Mucosa of descending colon (tissue), 3 donors: ENCODE measurements at places on chromosomes 2 and 18. TPM values are rescaled to one million over a fixed set of nuclear protein-coding genes. Genes with fewer than 3 reads are reported as not detected.

UGT1A3 gene
- total RNA-seq = 2.6 TPM

RAPH1 gene
- total RNA-seq = 60.2 TPM

AGXT gene
- 1.0 TPM for total RNA-seq

COA5 gene
- 35.2 TPM for total RNA-seq

GRCh38 chr2:177326005-177326404, 61.5 kb upstream of the NFE2L2 start:
- DNase-seq = no peak

DNA sequence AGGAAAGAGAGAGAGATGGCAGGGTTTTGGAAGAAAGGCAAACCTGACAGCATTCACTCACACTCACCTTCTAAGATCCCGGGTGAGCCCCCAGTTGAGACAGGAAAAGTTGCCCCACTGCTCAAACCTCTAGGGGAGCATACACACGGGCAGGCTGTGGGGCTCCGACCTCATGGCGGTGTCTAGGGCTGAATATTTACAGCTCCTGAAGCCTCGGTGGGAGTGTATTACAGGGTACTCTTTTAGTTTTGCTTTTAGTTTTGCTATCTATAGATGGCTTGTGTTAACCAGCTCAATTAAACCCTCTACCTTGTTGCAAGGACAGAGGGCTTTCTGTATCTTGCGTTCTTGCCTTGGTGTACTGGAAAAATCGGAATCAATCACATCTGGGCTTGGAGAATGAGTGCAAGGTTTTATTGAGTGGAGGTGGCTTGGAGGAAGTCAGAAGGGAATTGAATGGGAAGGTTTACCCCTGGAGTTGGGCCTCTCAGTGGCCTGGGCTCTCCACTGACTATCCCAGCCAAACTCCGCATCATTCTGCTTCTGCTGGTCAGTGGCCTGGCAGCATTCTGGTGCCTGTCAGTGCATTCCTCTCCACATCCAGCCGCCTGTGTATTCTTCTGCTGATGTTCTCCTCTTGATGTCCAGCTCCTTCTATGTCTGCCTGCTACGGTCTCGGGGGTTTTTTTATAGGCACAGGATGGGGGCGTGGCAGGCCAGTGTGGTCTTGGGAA, 10.1 kb upstream of the IFIH1 start:
- DNase-seq = no peak

- no peak for DNase-seq
Observed at GRCh38 chr2:136386046-136386445, 268.1 kb upstream of the CXCR4 start.

- DNase-seq = no peak
Observed at GRCh38 chr2:43762286-43762685, 11.6 kb upstream of the DYNC2LI1 start.
